ENCODE measurements at places on chromosomes 3 and 15.

DNA sequence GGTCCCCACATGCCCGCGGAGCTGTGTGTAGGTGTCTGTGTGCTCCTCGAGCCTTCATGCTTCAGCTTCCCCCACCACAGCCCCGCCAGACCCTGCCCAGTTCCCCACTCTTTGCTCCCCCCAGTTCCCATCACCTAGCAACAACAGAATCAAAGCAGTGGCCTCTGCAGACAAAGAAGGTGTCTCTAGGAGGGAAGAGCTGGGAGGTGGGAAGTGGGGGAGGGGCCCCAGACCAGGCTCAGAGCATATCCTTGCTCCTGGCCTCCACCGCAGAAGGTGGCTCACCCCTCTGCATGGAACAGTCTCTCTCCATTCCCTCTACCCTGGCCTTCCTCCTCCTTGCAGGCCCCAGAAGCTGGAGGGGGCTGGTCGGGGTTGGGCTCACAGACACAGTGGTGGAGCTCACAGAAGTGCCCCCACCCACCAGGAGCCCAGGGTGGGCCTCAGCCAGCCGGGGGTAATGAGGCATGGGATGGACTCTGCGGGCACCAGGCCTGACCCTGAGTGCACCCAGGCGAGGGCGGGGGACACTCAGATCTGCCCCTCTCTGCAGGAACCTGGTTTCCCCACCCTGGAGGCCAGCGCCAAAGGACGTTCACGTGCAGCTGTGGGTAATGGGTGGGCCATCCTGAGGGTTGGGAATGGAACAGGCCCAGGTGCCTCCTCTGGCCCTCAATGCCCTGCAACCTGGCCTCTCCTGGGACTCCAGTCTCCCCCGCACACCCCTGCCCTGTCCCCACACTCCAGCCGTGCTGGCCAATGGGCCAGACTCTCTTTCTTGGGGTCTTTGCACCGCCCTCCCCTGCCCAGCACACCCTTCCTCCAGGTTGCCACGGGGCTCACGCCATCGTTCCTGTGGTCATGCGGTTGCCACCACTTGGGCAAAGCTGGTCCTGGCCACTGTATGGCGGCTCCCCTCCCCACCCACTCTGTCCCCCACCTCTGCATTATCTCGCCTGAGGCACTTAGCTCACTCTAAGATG, 53.4 kb downstream of the TPRA1 start:
- no peak for DNase-seq

DNA sequence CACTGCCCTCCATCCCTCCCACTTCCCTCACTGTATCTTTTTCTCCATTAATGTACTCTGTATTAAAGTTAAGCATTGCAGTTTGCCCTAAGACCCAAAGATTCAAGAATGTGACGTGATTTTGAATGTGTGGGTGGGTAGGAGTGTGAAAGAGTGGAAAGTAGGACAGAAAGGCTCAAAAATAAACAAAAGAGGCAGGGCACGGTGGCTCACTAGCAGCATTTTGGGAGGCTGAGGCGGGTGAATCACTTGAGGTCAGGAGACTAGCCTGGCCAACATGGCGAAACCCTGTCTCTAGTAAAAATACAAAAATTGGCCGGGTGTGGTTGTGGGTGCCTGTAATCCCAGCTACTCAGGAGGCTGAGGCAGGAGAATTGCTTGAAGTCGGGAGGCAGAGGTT, 18.4 kb downstream of the TFRC start:
- no peak for DNase-seq

- no peak for DNase-seq
Observed at GRCh38 chr3:66365080-66365479, 135.7 kb downstream of the LRIG1 start.

DNA sequence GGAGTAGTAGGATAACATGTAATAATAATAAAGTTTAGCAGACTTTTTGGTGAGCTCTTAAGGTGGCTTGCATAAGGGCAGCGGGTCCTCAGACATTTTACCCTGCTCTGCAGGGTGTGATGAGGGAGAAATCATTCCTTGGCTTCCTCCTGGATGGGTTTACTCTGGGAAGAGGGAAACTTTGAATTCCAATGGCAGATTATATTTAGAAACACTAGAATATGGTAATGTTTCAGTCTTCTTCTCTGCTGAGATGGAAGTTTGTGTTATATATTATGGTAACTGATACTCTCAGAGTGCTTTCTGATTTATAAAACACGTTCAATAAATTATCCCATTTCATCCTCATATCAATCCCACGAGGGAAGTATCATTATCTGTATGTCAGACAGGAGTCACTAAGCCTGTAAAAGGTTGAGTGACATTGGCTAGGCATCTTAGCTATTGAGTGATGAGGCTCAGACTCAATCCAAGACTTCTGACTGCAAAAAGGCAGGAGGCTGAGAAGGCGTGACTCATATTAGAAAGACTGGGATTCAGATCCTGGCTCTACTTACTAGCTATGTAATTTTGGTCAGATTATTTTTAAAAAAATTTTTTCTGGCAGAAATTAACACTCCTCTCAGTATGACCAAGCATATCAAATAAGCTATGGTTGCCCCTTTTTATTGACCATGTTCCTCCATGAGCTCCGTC, 19.3 kb downstream of the PDIA5 start:
- peak; percentile 33 for DNase-seq

- DNase-seq: peak; percentile 34
Observed at GRCh38 chr3:184801241-184801785, 10.7 kb upstream of the VPS8 start.

GRCh38 chr15:81256916-81257315, 60.2 kb downstream of the IL16 start:
- DNase-seq: peak; percentile 72

DNA sequence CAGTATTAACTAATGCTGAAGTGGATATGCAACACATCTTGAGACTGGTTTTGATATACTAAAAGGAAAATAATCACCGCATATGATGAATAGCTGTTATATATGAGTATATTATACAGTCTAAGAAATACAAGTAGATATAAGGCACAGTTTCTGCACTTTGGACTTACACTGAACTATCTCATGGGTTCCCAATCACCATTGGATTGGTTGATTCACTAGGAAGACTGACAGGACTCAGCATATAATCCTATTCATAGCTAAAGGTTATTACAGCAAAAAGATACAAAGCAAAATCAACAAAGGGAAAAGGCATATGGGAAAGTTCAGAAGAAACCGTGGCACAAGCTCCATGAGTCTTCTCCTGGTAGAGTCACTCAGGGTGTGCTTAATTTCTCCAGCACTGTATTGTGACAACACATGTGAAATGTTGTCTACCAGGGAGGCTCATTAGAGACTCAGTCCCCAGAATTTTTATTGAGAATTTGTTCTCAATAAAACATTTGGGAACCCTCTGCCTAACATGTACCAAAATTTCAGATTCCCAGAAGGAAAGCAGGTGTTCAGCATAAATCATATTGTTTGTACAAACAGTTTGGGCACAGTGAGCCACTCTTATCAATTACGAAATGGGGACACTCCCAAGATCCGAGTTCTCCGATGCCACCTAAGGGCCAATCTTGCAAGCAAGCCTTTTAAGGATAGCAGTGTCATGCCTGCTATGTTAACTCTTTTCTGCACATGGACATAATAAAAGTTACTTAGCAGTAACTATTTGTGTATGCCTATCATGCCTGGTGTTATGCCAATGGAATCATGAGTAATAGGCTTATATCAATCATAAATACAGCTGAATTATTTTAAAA, 26.8 kb downstream of the CMC1 start:
- DNase-seq: peak; percentile 3

DNA sequence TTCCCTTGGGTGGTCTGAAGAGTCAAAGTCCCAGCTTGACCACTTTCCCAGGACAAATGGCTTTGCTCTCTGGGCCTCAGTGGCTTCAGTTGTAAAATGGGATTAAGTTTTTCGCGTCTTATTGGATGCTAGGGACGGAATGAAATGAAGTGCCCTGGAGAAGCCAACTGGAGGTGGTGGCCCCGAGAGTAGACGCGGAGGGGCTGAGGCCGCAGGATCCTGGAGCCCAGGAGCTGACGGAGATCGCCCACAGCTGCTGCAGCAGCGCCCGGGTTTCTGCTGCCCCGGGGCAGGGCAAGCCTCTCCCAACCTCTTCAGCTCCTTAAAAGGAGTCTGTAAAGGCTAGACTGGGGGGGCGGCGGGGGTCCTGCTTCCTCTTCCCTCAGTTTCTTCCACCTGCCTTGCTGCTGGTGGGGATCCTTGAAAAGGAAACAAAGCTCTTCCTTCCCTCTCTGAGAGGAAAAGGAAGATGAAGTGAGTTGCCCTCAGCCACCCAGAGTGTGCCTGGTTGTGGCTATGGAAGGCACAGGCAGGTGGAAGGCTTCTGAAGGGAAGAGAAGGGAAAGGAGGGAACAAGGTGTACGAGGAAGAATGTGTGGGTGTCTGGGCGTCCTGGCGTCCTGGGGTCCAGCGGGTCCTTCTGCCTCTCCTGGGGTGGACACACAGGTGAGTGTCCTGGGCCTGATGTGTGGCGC, 967 bp upstream of the BNC1 start:
- DNase-seq: no peak

- peak; percentile 65 for DNase-seq
Observed at GRCh38 chr15:86164232-86164898, 84.7 kb downstream of the AGBL1 start.

DNA sequence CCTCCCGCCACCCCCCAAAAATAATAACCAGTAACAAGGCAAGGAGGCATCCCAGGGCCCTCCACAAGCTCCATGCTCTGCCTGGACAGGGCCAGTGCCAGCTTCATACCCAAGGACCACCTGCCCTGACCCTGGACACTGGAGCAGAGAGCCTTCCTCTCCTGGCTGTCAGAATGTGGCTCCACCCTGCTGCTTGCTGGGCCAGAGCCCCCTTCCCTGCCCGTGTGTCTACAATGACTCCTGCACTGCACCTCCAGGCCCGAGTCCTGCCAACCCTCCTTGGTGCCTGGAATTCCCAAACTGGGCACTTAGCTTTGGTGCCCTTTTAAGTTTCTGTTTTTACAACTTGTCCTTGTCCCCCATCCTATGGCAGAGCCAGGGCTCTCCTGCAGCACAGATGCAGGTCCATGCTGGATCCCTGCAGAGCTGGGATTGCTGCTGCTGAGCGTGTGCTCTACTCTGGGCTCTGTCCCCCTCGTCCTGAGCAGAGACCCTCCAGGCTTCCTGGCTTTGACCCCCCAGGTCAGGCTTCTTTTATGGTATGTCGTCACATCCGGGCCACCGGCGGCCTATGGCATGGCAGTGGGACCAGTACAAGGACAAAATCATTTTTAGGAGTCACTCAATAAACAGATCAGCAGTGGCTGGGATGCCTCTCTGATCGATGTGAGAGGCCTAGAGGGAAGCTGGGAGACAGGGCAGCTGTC, 11.4 kb upstream of the SNRPA1 start:
- DNase-seq: no peak

DNA sequence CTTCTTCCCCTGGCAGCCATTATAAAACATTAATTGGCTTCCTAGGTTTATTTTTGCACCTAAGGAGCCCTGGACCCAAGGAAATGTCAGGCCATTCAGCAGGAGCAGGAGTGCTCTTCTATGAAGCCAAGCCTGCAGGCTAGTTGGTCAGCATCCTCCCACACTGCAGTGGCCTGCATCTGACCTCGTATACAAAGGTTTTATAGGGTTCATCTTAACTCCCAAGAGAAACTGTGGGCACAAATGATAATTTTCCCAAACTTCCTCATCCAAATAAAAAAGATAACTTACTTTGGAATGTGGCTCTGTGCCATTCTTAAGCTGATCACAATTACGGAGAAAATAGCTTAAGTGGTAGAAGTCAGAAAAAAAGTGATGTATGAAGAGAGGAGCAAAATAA, 19.4 kb downstream of the PLSCR1 start:
- no peak for DNase-seq

DNA sequence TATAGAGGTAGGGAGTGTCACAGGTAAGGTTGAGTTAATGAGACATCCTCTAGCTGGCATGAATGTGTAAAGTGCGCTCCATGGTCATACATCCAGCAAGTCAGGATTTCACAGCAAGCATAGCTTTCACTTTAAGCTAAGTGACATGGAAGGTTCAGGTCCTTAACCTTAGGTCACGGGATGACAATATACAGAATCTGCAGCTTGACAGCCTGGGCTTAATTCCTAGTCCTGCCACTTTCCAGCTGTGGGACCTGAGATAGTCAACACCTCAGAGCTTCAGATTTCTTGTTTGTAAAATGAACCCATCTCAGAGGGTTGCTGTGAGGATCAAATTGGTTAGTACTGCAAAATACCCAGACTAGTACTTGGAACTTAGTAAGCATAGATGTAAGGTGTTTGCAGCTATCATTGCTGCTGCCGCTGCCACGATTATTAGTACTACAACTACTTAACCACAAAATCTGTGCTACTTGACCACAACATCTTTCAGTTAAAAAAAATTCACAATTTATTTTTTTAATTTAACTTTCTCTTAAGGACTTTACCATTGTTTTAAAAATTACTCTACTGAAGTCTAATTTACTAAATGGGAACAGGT, 890.1 kb upstream of the CFAP20DC start:
- DNase-seq: no peak

- peak; percentile 92 for DNase-seq
Observed at GRCh38 chr3:173983343-173983742, 585.8 kb downstream of the NLGN1 start.

DNA sequence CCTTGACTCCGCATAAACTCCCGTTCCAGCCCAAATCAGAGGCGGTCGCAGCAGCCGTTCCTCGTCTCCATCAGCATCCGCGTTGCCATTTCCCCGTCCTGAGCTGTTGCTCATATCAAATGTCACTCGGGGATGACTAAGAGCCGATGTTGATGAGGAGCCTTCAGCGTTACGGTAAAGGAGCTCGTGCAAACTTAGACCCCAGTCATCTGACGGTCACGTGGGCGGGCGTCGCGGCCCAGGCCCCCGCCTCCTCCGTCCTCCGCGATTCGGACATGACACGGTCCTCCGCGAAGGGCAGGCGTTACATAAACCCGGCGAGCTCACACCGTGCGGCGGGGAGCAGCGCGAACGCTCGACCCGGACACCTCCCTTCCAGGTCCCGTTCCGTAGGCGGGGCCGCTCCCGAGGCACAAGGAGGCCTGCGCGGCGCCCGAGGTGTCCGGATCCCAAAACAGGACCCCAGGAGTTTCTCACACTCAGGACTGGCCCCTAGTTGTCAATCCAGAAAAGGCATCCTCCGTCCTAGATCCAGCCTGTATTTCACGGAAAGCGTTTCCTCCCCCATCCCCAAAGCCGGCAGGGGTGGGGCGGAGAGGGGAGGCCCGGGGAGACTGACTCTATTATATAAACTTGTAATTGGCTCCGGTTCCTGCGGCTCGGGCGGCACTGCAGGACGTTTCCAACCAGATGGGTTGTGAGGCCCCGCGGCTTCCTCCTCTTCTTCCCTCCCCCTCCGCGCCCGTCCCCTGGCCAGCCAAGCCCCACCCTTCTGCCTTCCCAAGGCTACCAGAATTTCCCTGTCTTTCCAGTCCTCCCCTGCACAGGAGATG, 100.0 kb upstream of the IGF1R start:
- peak; percentile 72 for DNase-seq

GRCh38 chr15:96598514-96598913, 268.0 kb downstream of the NR2F2 start:
- no peak for DNase-seq

- DNase-seq: no peak
Observed at GRCh38 chr15:89575656-89576416, 567 bp downstream of the TICRR start.

GRCh38 chr3:184556582-184557347, 4.8 kb upstream of the EPHB3 start:
- no peak for DNase-seq

GRCh38 chr3:54067055-54067698, 55.2 kb upstream of the CACNA2D3 start:
- no peak for DNase-seq

GRCh38 chr3:151146731-151147091, 56.3 kb downstream of the GPR171 start:
- no peak for DNase-seq

Measured in fibroblast of upper back skin (primary cell).